ENCODE measurements at places on chromosomes 7 and 10.

- DNase-seq, result no peak
These were observed 437.5 kb downstream of the KIF20B start for GRCh38 chr10:90138844-90139243.

- DNase-seq, result no peak
These were observed 188.8 kb upstream of the FOXP2 start for GRCh38 chr7:114225784-114226183.

DNA sequence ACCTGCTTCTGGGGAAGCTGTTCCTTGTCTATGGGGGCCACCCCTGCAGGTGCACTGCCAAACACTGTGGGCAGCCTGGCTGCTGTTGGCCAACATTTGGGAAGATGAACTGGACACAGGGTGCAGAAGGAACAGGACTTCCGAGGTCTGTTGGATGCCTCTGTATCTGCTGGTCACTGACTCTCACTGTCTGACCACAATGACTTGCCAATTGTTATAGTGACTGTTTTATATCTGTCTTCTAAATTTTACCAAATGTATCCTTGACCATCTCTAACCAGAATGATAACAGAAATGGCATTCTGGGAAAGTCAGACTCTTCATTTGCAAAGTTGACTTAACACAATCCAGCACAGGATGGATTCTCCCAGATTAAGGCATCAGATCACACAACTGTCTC lies 214.0 kb upstream of the PRSS58 start:
- no peak for DNase-seq

- no peak for DNase-seq
These were observed 51.7 kb downstream of the LAMB1 start for GRCh38 chr7:107951172-107951787.

- DNase-seq, result no peak
These were observed 111.6 kb upstream of the TBX20 start for GRCh38 chr7:35365523-35365922.

DNA sequence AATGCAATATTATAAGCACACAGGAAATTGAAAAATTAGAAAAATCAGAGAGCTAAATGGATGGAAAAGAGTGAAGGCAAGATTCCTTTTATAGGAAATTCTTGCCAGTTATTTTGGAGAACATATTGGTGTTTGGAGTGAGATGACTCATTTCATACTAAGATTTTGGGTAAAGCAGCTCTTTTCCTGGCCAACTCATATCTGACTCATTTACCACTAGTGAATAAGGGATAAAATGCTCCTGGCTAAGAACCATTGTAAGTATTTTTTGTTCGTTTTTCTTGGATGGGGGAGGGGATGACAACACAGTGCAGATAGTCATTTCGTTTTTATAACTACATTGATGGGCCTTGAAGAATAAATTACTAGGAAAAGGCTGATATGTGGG lies 139.3 kb downstream of the TWIST1 start:
- DNase-seq, result no peak

DNA sequence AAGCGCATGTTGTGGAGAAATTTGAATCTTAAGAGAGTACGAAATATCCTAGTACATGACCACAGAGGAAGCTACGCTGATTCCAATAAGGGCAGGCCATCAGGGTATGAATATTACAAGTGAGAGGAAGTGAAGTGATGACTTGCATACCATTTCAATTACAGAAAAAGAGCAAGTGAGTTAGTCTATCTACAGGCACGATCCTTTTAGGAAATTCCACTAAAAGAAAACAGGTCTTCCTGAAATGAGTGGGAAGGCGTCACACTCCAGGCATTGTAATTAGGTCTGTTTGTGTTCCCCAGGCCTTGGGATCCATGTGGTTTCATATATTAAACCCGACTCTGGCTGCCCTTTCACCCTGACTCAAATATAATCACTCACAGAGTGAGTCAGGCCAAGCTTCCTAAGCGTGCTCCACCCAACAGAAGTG lies 152.5 kb downstream of the SEMA3A start:
- no peak for DNase-seq

DNA sequence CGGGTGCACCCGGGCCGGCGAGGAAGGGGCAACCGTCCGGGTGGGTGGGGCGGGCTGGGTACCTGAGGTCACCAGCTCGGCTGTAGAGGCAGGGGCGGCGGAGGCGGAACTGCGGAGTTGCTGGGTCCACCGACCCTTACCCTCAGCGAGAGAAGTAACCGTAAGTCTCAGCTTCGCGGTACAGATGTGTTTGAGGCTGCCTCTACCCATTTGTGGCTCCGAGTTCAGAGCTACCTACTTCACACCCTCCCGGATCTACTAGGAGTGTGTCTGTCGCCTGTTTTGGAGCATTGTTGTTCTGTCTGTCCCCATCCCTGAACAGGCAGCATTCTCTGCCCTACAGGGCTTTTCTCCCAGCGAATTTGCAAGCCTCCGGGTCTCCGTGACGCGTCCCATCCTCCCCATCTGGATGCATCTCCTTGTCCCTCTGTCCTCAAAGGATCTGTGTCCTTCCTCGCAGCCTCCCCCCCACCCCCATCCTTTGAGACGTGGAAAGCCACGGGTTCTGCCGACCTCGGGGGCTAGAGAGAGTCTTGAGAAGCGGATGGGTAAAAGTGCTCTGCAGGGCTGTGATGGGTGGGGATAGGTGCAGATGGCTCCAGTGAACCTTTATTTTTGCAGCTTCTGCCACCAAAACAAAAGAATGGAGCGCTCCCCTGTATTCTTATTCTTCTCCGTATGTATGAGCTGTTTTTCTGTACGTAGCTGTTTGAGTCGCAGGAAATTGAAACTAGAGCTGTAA lies 757 bp downstream of the ANKIB1 start:
- DNase-seq, result no peak

Data from stimulated activated CD8-positive, alpha-beta memory T cell treated with anti-CD3 and anti-CD28 coated beads, Interleukin-4, amount 100 ng/mL, for 1 hour (primary cell).